ENCODE measurements at places on chromosomes 2 and 18. TPM values are rescaled to one million over a fixed set of nuclear protein-coding genes. Genes with fewer than 3 reads are reported as not detected.

DNA sequence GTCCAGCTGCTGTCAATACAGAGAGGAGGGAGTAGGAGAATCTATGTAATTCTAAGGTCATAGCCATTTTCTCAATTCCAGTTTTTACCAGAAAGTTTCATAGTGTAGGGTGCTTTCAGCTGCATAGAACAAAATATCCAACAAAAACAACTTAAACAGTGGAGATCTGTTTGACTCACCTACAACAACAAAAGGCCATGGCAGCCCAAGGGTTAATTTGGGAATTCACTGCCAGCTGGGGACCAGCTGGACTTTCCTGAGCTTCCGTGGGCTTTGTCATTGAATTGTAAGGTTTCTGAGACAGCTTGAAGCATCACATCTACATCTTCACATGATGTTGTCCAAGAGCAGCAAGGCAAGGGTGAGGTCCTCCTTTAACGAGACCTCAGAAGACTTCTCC lies 512.7 kb downstream of the IRS1 start:
- no peak for DNase-seq

- no peak for DNase-seq
Measured at GRCh38 chr2:183163821-183164649, 39.8 kb downstream of the NUP35 start.

Gene SLC23A3
- polyA plus RNA-seq: 17.6 TPM

- no peak for DNase-seq
Measured at GRCh38 chr2:9112079-9112721, 94.4 kb upstream of the ASAP2 start.

Gene STPG4
- polyA plus RNA-seq: not detected

Gene REEP1
- 3.2 TPM for polyA plus RNA-seq

- no peak for DNase-seq
Measured at GRCh38 chr2:46216213-46216612, 81.0 kb upstream of the EPAS1 start.

DNA sequence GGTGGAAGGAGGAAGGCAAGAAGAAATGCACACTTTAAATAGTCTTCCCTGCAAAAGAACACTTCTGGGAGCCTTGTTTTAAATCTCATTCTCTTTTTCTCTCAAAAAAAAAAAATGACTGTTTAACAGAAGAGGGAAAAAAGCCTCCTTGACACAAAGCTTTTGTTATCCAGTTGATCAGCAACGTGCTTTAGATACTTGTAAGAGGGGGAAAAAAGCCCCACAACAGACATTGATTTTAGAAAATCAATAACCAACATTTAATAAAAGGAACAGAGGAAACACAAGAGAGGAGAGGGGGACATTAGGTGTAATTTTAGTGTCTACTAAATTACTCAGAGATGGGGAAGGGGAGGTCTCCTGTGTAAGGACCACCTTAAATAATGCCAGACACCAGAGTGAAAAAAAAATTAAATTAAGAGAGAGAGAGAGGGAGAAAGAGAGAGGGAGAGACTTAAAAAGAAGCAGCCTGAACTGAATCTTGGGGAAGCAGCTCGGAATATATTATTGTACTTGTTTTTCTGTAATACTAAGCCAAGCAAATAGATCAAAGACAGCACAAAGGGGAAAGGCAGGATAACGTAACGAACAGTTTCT lies 4.7 kb downstream of the ZEB2 start:
- DNase-seq: no peak
